ENCODE measurements at places on chromosomes 7 and 10. TPM values are rescaled to one million over a fixed set of nuclear protein-coding genes. Genes with fewer than 3 reads are reported as not detected.

Gene SH2D4B
- total RNA-seq, result 1.4 TPM

Gene FAM25C
- not detected for total RNA-seq

DNA sequence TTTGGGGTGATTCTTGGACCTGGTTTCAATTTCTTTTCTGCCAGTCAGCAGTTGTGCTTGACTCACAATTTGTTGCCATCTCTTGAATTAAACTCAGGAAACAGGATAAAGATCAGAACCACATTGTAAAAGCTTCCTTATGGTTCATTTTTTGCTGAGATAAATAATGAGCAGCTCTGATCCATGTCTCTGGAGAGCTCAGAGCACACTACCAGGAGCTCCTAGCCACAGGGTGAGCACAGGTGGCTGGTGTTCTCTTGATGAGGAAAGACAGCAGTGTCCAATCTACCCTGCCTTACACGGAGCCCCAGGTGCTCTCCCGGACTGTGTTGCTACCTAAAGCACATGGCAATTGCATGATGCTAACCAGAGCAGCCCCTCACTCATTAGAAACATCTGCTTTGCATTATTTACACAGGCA is 17.2 kb upstream of the FAM170B start:
- H3K4me3 ChIP-seq, result no peak overlapping the region
- no peaks in the 10 kb centered on the region for H3K27me3 ChIP-seq
- no peak overlapping the region for H3K27ac ChIP-seq
- DNase-seq, result no peak
- no peaks in the 10 kb centered on the region for H3K36me3 ChIP-seq

- no peaks in the 10 kb centered on the region for H3K36me3 ChIP-seq
- no peak overlapping the region for H3K4me3 ChIP-seq
- no peak overlapping the region for H3K27ac ChIP-seq
- no peaks in the 10 kb centered on the region for H3K27me3 ChIP-seq
- no peaks in the 10 kb centered on the region for H3K4me1 ChIP-seq
- DNase-seq, result no peak
Observed at GRCh38 chr7:101666741-101667140, 37.6 kb upstream of the MYL10 start.

DNA sequence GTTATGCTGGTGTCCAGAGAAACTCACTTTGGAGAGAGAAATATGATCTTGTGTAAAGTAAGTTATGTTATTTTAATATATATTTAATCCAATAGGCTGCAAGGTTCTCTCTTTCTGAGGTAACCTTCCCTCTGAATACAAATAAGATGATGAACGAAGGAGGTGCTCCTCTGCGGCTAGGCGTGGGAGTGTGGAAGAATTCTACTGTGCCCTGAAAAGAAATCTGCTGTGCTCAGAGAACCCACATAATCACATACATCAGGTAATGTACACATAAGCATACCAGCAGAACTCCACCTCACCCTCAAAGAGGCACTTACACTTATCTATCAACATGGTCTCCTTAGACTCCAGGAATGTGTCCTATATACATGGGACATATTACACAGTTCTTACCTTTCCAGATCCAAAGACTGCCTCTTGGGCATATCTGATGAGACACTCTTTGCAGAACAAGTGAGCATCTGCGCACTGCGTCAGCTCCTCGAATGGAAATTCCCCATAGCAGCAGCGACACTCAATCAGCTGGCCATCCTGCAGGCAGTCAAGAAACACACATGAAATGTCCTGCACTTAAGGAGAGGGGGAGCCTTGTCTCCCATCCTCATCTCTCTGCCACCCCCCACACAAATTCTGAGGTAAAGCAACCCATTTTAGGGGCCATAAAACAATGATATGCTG is 66.7 kb downstream of the RNF216 start:
- H3K27ac ChIP-seq, result no peak overlapping the region
- no peak for DNase-seq
- H3K4me3 ChIP-seq, result no peak overlapping the region
- no peaks in the 10 kb centered on the region for H3K27me3 ChIP-seq
- no peaks in the 10 kb centered on the region for H3K4me1 ChIP-seq

- H3K4me3 ChIP-seq, result no peak overlapping the region
- DNase-seq, result no peak
- H3K36me3 ChIP-seq, result no peaks in the 10 kb centered on the region
- H3K27ac ChIP-seq, result no peak overlapping the region
- no peaks in the 10 kb centered on the region for H3K27me3 ChIP-seq
Observed at GRCh38 chr7:155638366-155638765, 6.1 kb upstream of the RBM33 start.

- DNase-seq, result no peak
- H3K4me1 ChIP-seq, result no peaks in the 10 kb centered on the region
- no peak overlapping the region for H3K4me3 ChIP-seq
- no peaks in the 10 kb centered on the region for H3K27me3 ChIP-seq
- H3K27ac ChIP-seq, result no peak overlapping the region
Observed at GRCh38 chr10:126686719-126687118, 16.2 kb upstream of the C10orf90 start.

DNA sequence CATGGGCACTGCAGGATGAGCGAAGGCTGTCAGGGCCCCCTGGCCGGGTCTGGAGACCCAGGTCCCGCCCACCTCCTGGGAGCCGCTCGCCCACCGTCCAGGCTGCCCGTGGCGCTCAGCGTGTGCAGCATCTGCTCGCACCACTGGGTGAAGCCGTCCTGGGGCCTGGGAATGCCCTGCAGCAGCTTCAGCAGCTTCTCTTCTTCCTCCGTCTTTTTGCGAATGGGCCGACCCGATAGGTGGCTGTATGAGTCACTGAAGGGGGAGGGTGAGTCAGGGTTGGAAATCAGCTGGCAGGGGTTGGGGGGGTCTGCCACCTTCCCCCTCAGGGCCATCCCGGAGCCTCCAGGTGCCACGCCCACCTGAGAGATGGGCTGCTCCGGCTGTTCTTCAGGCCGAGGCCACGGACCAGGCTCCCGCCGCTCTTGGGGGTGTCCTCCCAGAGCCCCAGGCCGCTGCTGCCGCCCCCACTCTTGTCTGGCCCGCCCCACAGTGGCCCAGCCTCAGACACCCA is 8.7 kb downstream of the GNB2 start:
- H3K4me1 ChIP-seq, result no peaks in the 10 kb centered on the region
- H3K4me3 ChIP-seq, result no peak overlapping the region
- peak; percentile 37 for DNase-seq

Measured in uterus (tissue), 4 donors.